ENCODE measurements at places on chromosomes 2 and 18.

DNA sequence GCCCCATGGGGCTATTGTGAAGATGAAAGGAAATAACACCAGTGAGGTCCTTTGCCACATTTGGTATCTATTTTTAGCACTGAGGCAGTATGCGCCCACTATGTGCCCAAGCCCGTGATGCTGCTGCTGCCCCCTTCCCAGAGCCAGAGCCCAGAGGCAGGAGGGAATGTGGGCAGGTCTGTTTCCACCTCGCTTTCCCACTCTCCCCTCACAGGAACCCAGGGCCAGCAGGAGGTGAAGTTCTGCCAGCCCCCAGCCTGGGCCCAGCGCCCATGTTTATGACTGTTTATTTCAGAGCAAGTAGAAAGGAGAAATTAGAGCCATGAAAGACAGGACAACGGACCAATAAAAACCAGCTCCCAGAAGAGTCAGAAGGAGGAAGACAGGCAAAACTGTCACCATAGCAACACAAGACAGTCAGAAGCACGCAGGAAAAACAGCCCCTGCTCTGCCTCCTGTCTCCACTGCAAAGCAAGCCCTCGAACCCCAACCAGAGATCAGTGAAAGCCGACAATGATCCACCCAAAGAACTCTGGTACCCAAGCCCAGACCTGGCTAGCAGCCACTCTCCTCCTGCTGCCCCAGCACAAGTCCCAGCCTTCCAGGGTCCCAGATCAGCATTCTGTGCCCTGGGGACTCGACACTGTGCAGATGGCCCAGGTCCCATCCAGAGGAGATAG is 1.4 kb downstream of the CYRIA start:
- DNase-seq = peak; percentile 88

DNA sequence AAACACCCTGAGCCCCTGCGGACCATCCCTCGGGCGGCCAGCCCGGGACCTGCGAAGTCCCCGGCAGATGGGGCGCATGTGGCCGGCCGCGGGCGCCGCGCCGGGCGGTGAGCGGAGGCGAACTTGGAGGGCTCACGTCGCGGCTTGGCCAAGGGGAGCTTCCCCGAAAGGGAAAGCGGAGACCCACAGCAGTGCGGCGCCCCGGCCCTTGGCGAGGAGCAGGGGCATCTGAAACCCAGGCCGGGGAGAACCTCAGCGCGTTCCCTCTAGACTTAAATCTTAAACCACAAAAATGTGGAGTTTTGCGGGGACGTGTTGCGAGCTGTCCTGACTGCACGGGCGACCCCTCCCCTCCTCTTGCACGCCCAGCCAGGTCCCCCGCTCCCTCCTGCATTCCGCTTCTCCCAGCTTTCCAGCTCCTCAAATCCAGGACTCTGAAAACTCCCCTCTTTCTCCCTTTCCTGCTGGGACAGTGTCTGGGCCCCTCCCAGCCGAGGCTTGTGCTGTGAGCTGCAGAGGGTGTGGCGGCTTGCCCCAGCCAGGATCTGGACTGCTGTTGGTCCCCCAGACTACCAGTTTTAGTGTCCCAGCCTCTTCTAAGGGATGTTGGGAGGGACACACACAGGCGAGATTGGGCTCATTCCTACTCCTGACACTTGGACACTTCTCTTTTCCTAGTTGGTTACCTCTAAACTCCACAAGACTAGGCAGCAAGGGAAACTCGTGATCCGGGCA is 1.3 kb downstream of the FMNL2 start:
- DNase-seq = no peak

GRCh38 chr2:172655091-172655837 is 80.4 kb upstream of the RAPGEF4 start:
- DNase-seq = no peak

GRCh38 chr2:38533180-38533579 is 69.5 kb downstream of the HNRNPLL start:
- DNase-seq = no peak

- no peak for DNase-seq
These were observed 148.9 kb downstream of the RNF152 start for GRCh38 chr18:61743775-61744531.

DNA sequence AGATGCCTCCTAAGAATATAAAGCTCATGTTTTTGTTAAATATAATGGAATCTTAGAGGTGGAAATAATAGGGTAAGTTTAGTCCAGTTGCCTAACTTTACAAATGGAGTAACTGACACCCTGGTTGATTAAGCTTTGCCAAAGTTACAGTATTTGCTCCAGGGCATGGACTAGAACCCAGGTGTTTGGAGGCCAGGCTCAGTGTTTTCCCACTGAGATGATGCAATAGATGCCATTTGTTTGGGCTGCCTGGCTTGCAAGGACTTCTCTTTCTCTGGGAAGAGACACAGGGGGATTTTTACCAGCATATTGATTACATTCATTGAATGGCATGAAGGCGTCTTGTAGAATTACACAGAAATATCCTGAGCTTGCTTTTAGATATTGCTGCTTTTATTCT is 397.8 kb downstream of the SLC4A3 start:
- DNase-seq = no peak

GRCh38 chr2:26697425-26697824 is 4.9 kb downstream of the KCNK3 start:
- DNase-seq = no peak

GRCh38 chr18:76412818-76413565 is 82.0 kb downstream of the ZNF516 start:
- DNase-seq = no peak

- DNase-seq = no peak
These were observed 197.9 kb downstream of the EPHA4 start for GRCh38 chr2:221374234-221374633.

DNA sequence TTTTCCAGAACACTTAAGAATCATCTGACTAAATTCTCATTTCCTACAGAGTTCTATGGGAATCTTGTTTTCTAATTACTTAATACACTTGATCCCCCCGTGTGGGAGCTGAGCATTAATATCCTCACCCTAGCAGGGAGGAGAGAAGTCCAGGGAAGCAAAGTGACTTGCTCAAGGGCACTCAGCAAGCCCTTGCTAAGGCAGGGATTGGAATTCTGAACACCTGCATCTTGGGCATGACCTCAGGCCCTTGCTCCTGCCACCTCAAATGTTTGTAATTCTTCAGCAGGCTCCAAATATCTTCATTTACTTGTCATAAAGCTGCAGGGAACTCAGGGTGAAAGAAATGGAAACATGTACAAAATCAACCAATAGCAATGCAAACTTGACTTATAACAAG is 162.4 kb downstream of the GPD2 start:
- no peak for DNase-seq

DNA sequence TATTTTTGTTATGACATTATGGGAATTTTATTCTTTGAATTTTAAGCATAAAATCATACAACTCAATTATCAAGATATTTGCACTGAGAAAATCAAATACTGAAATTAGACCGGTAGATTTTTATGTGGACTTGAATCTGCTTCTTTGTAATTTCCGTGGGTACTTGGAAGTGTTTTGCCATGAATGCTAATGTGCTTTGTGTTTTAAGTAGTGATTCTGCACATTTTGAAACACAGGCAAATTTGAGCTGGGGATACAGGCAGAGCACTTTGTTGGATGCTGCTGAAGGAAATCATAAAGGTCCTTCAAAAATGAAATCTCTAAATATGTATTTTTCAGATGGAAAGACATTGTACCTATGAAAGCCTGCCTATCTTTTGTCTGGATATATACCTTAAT is 446.3 kb upstream of the POU3F3 start:
- DNase-seq = no peak

DNA sequence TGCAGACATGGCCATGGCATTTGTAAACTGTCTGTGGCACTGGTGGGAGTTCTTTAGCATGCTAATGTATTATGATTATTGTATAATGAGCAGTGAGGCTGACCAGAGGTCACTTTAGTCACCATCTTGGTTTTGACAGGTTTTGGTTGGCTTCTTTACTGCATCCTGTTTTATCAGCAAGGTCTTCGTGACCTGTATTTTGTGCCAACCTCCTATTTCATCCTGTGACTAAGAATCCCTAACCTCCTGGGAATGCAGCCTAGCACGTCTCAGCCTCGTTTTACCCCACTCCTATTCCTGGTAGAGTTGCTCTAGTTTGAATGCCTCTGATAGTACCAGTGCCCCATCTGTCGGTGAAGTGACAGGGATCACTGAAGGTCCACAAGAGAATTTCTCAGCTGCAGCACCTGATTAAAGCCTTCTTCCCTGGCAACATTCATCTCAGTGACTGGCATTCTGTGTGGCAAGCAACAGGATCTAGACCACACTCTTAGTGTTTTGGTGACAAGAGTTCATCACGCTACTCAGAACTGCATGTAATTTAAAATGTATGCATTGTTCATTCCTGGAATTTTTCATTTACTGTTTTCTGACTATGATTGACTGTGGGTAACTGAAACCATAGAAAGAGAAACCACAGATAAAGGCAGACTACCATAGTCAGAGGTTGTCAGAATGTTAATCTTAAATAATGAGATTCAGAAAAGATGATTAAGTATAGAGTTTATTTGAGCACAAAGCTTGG is 43.0 kb upstream of the GPR39 start:
- DNase-seq = no peak

DNA sequence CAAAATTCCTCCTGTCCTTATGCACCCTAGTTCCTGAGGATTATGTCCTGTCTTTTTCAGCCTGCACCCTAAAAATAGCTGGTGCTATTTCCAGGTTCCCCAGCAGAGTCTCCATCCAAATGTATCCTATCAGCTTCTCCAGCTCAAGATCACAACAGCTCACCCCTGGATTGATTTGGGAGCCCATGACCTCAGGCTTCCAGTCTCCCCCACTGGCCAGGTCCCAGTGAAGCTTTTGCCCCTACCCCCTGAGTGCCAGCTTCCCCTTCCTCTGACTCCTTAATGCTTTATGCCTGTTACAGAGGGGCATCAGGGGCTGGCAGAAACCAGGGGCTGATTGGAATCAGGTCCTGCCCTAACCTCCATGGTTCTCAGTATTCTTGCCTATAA is 76.9 kb upstream of the DAPL1 start:
- DNase-seq = no peak

DNA sequence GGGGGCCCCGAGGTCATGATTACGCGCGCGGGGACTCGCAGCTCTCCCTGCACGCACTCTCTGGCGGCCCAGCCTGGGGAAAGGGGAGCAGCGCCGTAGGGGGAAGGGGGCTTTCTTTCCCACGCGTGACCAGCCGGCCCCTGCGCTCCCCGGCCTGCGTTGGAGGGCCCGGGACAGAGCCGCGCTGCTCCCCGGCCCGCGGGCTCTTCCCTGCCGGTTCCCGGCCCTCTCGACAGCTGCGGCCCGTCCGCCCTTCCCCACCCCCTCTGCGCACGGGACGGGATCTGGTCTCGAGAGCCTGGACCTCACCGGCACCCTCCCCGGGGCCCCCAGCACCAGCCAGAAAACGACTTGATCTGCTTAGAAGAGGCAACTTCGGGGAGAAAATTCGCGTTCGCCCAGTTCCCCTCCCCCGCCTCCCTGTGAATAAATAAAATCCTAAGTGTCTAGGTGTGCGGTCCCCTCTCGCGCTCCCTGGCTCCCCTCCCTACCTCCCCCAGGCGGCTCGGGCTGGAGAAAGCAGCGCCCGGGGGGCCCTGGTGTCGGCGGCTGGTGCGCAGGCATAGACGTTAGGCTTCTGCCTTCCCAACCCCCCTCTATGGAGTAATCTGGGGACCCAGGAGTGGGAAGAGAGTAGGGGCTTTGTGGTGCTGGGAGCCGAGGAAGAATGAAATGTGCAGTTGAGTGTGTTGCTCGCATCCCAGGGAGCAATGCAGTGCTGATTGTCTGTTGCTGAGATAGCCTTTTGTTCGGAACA is 803 bp upstream of the FIGN start:
- no peak for DNase-seq

DNA sequence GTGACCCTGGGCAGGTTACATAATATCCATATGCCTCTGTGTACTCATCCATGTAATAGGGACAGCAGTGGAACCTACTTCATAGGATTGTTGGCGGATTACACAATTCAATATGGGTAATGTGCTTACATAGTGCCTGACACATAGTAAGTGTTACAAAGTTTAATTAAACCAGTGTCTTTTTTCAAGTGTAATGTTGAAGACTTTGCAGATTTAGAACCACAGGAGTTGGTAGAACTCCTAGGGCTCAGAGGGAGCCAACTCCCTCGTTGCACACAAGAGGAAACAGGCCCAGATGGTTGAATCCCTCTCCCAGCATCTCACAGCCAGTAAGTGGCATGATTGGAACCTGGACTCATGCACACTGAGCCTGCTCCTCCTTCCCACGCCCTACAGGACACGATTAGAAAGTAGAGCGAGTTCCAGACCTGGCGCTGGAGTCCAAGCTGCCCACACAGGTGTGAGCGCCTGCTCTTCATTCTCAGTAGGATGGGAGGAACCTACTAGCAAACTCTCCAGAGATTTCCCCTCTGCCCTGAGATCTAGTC is 97.8 kb downstream of the VSNL1 start:
- no peak for DNase-seq

GRCh38 chr2:217258170-217258569 is 398.3 kb upstream of the TNP1 start:
- DNase-seq = no peak

DNA sequence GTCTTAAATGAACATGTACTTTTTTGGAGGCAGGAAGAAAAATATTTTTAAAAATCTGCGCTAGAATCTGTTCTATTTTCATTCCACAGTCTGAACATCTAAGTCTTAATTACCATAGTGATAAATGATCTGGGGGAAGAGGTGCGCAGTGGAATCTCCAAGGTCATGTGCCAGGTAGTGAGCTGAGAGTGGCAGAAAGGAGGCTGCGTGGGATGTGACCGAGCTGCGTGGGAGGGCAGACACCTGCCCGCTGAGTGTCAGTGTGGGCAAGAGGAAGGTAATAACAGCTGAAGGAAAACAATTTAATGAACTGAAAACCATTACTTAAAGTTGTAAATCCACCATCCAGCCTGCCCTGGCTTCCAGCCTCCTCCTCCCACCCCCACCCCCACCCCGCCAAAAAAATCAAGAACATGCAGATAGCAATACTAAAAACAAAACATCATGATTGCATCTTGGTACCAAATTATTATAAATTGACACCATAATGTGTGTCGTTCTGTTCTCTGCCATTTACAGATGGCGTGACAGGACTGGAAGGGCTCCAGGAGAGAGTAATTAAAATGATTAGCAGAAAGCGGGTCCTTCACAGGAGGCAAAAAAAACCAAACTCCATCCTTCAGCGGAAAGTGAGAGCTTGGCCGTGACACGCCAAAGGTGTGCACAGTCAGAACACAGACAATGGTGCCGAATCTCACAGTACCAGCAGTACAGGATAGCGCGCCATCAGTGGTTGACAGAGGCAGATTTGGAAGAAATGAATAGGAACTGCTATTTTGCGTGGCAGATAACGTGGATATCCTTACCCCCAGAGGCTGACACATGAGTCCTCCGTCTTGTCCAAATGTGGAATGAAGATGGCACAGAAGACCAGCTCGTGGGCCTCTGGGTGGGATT is 11.4 kb upstream of the DTNB start:
- no peak for DNase-seq
